ENCODE measurements at places on chromosomes 6 and 20.

GRCh38 chr6:70849348-70850069, 107.4 kb downstream of the B3GAT2 start:
- no peak overlapping the region for H3K27ac ChIP-seq
- H3K27me3 ChIP-seq: no peaks in the 10 kb centered on the region
- no peak for DNase-seq
- H3K4me3 ChIP-seq: no peak overlapping the region

DNA sequence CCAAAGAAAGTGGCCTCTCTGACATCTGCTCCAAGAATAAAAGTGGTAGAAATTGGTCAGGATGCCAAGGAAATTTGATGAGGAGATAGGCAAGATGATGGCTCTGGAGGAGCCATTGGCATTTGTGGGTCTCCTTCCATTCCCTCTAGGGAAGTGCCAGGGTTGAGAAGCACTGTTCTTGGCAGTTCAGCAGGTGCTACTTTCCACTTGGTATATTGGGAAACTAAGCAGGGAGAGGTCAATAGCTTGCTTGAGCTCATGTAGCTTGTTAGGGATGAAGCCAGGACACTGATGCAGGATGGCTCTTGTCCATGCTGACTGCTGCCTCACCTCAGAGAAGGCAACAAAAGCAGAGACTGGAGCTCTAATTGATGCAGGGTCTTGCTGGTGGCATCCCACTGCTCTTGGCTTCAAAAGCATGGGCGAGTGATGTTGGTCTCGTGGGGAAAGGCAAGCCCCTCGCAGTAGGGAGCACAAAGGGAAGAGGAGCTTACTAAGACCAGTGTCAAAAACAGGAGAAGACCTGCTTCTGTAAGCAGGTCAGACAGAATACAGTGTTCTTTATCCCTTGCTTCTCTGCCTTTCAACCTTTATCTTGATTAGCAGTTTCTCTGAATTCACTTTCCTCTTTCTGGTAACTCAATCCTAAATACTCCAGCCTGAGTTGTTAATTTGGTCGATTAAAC, 73.1 kb upstream of the RIPOR2 start:
- H3K4me3 ChIP-seq: peak overlapping the region; percentile 56
- no peaks in the 10 kb centered on the region for H3K27me3 ChIP-seq
- DNase-seq: no peak
- peaks cover 86% of the 10 kb centered on the region for H3K4me1 ChIP-seq
- peaks cover 44% of the 10 kb centered on the region for H3K36me3 ChIP-seq
- peak overlapping the region; percentile 85 for H3K27ac ChIP-seq

- no peak overlapping the region for H3K4me3 ChIP-seq
- no peaks in the 10 kb centered on the region for H3K4me1 ChIP-seq
- no peak overlapping the region for H3K27ac ChIP-seq
- H3K27me3 ChIP-seq: peaks cover 7% of the 10 kb centered on the region
- no peak for DNase-seq
- no peaks in the 10 kb centered on the region for H3K36me3 ChIP-seq
Observed at GRCh38 chr6:169344750-169345065, 91.1 kb upstream of the THBS2 start.

DNA sequence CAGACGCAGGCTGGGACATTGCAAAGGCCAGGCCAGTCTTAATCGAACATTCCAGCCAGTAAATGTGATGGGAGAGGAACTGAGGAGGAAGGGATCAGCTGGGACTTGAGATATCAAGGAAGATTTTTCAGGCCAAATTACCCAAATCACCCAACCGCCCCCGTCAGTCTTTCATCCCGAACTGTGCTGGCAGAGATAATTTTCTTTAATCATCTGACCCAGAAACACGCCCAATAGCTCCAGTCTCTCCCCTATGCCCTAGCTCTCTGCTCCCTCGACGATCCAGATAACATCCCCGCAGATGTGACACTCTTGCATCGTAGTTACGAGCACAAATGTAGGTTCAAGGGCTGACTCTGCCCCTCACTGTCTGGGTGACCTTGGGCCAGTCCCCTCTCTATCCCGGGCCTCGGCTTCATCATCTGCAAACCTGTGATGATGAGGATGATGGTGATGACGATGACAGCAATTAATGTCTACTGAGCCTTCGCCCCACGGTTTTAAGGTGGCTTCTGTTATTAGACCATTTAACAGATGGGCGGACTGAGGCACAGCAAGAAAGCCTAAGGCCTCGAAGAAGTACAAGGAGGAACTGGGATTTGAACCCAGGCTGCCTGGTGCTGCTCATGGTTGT, 118.6 kb downstream of the PREX1 start:
- H3K27ac ChIP-seq: peak overlapping the region; percentile 80
- no peak for DNase-seq
- H3K4me3 ChIP-seq: no peak overlapping the region
- H3K36me3 ChIP-seq: peaks cover 86% of the 10 kb centered on the region
- no peaks in the 10 kb centered on the region for H3K27me3 ChIP-seq

DNA sequence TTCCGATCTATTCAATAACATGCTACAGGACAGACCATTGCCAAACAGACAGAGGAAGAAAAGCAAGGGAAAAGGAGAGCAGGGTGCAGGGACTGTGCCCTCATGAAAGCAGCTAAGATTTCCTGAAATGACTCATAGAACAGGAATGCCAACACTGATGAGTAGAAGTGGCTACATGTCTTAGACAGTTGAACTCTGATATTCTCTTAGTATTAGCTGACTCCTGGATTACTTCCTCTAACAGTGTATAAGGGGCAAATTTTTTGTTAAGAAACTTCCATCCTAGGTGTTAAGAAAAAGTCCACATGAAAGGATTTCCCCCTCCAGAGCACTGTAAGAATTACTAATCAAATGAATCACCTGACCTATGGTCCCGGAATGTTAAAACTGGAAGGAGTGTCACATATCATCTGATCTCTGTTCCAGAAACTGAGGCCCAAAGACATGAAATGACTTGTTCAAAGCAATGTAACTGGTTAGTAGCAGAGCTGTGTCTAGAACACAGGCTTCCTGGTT, 224.9 kb downstream of the IBTK start:
- no peaks in the 10 kb centered on the region for H3K4me1 ChIP-seq
- no peak for DNase-seq
- no peaks in the 10 kb centered on the region for H3K36me3 ChIP-seq
- H3K4me3 ChIP-seq: no peak overlapping the region
- no peak overlapping the region for H3K27ac ChIP-seq

GRCh38 chr6:17224056-17224455, 57.1 kb upstream of the RBM24 start:
- no peak overlapping the region for H3K27ac ChIP-seq
- DNase-seq: no peak
- no peaks in the 10 kb centered on the region for H3K36me3 ChIP-seq
- no peaks in the 10 kb centered on the region for H3K27me3 ChIP-seq
- no peaks in the 10 kb centered on the region for H3K4me1 ChIP-seq

DNA sequence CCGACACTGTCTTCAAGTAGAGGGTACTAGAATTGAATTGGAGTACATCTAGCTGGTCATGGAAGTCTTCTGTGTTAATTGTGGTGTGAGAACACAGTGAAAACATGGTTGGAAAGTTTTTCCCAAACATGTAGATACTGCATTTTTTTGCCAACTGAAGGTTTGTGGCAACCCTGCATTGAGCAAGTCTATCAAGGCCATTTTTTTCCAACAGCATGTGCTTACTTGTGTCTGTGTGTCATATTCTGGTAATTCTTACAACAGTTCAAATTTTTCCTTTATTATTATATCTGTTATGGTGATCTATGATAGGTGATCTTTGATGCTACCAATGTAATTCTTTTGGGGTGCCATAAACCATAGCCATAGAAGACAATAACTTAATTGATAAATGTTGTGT, 147.0 kb downstream of the MYB start:
- no peaks in the 10 kb centered on the region for H3K27me3 ChIP-seq
- H3K4me1 ChIP-seq: peaks cover 15% of the 10 kb centered on the region

DNA sequence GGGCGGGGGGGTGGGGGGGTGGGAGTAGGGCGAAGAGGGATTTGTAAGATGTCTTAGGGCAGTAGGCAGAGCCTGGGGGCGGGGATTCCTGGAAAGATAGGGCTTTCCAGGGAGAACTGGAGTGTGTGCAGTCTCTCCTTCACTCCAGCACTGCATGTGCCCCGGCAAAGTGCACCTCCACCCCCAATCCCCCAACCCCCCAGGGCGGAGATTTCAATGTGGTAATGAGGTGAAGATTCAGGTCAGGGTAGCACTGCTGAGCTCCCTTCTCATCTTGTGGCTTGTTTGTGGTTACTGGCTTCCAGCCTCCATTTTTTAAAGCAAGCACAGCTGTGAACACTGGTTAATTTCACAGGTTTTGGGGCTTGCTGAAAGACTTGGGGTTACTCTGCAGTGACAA, 5.9 kb downstream of the TMEM239 start:
- peaks cover 47% of the 10 kb centered on the region for H3K27me3 ChIP-seq
- DNase-seq: peak; percentile 82
- H3K36me3 ChIP-seq: no peaks in the 10 kb centered on the region

GRCh38 chr6:139482287-139482686, 107.8 kb upstream of the CITED2 start:
- H3K27me3 ChIP-seq: peaks cover 4% of the 10 kb centered on the region
- no peak overlapping the region for H3K4me3 ChIP-seq
- no peaks in the 10 kb centered on the region for H3K4me1 ChIP-seq
- no peaks in the 10 kb centered on the region for H3K36me3 ChIP-seq

- H3K27ac ChIP-seq: peak overlapping the region; percentile 90
- peaks cover 16% of the 10 kb centered on the region for H3K36me3 ChIP-seq
- peaks cover 34% of the 10 kb centered on the region for H3K4me1 ChIP-seq
- no peaks in the 10 kb centered on the region for H3K27me3 ChIP-seq
- peak; percentile 70 for DNase-seq
- peak overlapping the region; percentile 88 for H3K4me3 ChIP-seq
Observed at GRCh38 chr6:34235307-34236130, 1.2 kb upstream of the HMGA1 start.

GRCh38 chr6:153511896-153512496, 380.9 kb upstream of the RGS17 start:
- no peaks in the 10 kb centered on the region for H3K27me3 ChIP-seq
- H3K36me3 ChIP-seq: no peaks in the 10 kb centered on the region
- H3K27ac ChIP-seq: no peak overlapping the region
- H3K4me3 ChIP-seq: no peak overlapping the region

- H3K27ac ChIP-seq: no peak overlapping the region
- H3K27me3 ChIP-seq: peaks cover 13% of the 10 kb centered on the region
- DNase-seq: no peak
- H3K4me3 ChIP-seq: no peak overlapping the region
- no peaks in the 10 kb centered on the region for H3K4me1 ChIP-seq
- no peaks in the 10 kb centered on the region for H3K36me3 ChIP-seq
Observed at GRCh38 chr6:16903470-16903869, 142.2 kb upstream of the ATXN1 start.

DNA sequence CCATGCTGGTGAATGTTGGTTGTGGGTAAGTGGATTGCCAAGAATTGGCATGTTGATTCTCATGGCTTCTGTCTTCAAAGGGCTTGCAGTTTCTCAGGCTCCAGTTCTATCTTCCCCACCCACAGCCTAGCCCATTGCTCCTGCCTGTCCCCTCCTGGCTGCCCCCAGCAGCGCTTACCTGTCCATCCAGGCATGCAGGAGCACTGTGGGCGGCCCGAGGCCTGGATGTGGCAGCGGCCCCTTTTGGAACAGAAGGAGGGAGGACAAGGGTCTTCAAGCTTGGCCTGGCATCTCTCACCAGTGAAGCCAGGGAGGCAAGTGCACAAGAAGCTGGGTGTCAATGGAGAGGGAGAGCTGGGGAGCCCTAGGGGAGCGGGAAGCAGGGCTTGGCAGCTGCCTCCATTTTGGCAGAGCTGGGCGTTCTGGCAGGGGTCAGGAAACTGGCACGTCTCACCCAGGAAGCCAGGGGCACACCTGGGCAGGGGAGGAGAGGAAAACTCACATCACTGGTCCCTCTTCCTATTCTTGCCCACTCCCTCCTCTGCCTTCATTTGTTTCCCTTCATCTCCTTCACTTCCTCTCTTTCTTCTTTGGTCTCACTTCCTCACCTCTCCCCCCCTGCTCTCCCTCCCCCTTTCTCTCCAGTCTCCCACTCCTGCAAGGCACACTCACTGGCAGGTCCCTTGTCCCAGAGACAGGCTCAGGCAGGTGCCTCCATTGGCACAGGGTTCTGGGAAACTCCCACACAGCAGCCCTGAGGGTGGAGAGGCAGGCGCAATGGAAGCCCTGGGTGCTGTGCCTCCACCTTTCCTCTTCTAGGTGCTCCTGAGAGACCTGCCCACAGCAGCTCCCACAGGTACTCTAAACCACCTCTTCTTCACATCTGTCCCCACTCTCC, 1.3 kb downstream of the NOTCH4 start:
- no peaks in the 10 kb centered on the region for H3K36me3 ChIP-seq
- no peak for DNase-seq
- H3K27ac ChIP-seq: peak overlapping the region; percentile 30
- no peaks in the 10 kb centered on the region for H3K27me3 ChIP-seq
- H3K4me1 ChIP-seq: peaks cover 6% of the 10 kb centered on the region
- H3K4me3 ChIP-seq: no peak overlapping the region

GRCh38 chr20:19903168-19903811, 113.9 kb upstream of the NAA20 start:
- H3K27me3 ChIP-seq: no peaks in the 10 kb centered on the region
- no peaks in the 10 kb centered on the region for H3K36me3 ChIP-seq
- H3K27ac ChIP-seq: no peak overlapping the region
- no peak overlapping the region for H3K4me3 ChIP-seq
- no peak for DNase-seq

DNA sequence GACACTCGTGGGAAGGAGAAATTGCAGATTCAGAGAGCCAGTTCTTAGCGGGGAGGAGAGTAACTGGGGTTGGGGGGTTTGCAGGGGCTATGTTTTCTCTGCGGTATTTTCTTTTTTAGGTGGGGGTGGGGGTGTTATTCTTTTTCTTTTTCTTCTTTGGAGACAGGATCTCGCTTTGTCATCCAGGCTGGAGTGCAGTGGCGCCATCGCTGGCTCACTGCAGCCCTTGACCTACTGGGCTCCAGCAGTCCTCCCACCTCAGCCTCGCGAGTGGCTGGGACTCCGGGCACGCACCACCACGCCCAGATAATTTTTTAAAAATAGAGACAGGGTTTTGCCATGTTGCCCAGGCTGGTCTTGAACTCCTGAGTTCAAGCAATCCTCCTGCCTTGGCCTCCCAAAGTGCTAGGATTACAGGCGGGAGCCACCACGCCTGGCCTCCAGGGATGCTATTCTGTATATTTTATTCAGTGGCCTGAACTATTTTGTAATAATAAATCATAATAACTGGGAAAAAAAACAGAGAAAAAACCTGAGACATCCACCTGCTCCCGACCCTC, 57.3 kb downstream of the UBE2V1 start:
- H3K4me3 ChIP-seq: no peak overlapping the region
- no peak overlapping the region for H3K27ac ChIP-seq
- no peak for DNase-seq
- peaks cover 3% of the 10 kb centered on the region for H3K27me3 ChIP-seq

GRCh38 chr6:108752733-108753590, 95.3 kb upstream of the ARMC2 start:
- H3K4me3 ChIP-seq: no peak overlapping the region
- no peaks in the 10 kb centered on the region for H3K36me3 ChIP-seq
- peaks cover 4% of the 10 kb centered on the region for H3K27me3 ChIP-seq
- H3K4me1 ChIP-seq: no peaks in the 10 kb centered on the region
- no peak overlapping the region for H3K27ac ChIP-seq

GRCh38 chr6:112343390-112343789, 3.7 kb upstream of the RFPL4B start:
- H3K4me1 ChIP-seq: no peaks in the 10 kb centered on the region
- no peak for DNase-seq
- H3K4me3 ChIP-seq: no peak overlapping the region

- no peaks in the 10 kb centered on the region for H3K4me1 ChIP-seq
- DNase-seq: no peak
- no peak overlapping the region for H3K27ac ChIP-seq
- no peaks in the 10 kb centered on the region for H3K36me3 ChIP-seq
Observed at GRCh38 chr6:14017626-14018475, 93.1 kb downstream of the RNF182 start.

GRCh38 chr20:23508449-23509229, 17.7 kb downstream of the CST8 start:
- DNase-seq: no peak
- no peaks in the 10 kb centered on the region for H3K27me3 ChIP-seq
- H3K4me3 ChIP-seq: no peak overlapping the region
- no peaks in the 10 kb centered on the region for H3K4me1 ChIP-seq
- no peaks in the 10 kb centered on the region for H3K36me3 ChIP-seq

All from activated CD8-positive, alpha-beta T cell treated with anti-CD3 and anti-CD28 coated beads, Interleukin-2, amount 10 ng/mL, durations not matched to agents 7 days and 5 days (primary cell).